ENCODE measurements at places on chromosomes 6 and 20.

DNA sequence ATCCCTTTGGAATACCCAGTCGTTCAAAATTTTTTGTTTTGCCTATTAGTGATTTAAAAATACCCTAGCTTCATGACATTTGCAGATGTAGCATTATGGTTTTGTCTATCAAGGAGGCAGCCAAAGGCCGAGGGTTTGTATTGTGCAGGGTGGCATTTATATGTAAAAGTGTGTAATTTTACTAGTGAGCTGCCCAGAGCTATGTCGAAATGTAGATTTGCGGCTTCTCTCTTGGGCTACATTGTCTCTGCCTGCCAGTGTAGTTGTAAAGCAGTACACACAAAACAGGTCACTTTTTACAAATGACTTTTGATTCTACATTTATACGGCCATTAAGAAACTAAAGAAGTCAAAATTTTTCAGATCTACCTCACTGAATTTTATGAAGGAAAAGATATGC is 87.7 kb downstream of the TSHZ2 start:
- no peak for DNase-seq

DNA sequence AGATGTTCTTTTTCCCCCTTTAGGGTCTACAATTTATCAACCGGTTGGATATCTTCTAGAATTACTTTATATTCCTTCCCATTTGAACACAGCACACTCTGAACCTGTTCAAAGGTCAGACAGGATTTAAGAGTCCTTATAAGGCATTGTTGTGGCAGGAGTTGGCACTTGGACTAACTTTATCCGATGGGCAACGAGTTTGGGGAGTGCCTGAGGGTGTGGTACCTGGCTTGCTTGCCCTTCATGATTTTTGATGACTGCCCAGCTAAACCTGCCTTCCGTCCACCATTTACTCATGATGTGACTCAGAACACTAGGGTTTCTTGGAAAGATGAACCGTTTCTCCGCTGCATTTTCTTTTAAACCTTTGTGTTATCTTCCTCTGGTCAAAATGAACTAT is 285.2 kb downstream of the FOXC1 start:
- DNase-seq, result no peak

DNA sequence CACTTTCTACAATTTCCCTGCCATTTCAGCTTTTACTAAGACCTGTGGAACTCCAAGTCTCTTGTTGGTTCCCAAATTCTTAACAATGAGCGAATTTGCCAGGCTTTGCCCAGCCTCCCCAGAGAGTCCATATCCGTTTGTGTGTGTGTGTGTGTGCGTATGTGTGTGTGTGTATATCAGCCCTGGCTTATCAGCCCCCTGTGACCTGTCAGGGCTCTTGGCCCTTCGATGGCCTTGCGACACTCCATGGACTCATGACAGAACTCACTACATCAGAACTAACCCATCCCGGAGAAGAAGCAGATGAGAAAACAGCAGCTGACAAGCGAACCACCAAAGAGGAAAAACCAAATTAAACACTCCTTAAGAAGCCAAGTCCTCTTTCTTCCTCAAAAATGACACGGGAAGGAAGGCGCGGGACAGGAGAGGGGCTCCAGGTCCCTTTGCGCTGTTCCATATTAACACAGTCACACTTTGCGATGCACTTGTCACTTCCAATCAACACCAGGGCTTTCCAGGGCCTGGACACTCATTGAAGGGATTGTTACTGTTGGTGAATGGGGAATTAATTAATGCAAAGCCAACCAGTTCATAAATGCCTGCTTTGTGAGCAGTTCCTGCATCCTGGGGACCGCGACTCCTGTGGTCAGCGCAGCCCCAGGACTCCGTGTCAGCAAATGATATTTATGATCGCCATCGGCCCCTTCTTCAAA is 524.0 kb downstream of the CD83 start:
- no peak for DNase-seq

DNA sequence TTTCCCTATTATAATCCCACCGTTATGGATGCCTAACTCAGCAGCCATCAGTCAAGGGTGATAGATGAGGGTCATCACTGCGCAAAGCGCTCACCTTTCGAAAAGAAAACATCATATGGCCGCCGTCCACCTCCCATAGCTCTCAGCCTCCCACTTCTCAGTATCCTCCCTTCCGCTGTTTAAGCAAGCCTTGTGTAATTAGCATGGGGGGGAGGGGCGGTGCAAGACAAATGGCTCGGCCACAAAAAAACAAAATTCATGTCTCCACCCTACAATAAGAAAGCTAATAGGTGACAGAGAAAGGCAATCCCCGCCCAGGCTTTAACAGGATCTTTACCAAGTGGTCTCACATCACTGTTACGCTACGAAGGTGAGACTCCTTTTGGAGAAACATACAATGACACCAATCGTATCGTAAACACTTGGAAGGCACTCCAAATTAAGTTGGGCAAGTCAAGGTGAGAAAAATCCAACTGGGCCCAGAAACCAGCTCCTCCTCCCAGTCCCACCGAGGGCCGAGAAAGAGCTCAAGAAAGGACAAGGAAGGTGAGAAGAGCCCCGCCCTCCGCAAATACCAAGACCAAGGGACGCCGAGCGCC is 645 bp downstream of the DDX39B start:
- peak; percentile 65 for DNase-seq

- no peak for DNase-seq
These were observed 155.2 kb downstream of the PACRG start for GRCh38 chr6:162882801-162883481.

GRCh38 chr6:6439778-6440177 is 119.3 kb upstream of the F13A1 start:
- DNase-seq, result no peak

GRCh38 chr6:25686856-25687255 is 34.8 kb downstream of the SCGN start:
- no peak for DNase-seq

DNA sequence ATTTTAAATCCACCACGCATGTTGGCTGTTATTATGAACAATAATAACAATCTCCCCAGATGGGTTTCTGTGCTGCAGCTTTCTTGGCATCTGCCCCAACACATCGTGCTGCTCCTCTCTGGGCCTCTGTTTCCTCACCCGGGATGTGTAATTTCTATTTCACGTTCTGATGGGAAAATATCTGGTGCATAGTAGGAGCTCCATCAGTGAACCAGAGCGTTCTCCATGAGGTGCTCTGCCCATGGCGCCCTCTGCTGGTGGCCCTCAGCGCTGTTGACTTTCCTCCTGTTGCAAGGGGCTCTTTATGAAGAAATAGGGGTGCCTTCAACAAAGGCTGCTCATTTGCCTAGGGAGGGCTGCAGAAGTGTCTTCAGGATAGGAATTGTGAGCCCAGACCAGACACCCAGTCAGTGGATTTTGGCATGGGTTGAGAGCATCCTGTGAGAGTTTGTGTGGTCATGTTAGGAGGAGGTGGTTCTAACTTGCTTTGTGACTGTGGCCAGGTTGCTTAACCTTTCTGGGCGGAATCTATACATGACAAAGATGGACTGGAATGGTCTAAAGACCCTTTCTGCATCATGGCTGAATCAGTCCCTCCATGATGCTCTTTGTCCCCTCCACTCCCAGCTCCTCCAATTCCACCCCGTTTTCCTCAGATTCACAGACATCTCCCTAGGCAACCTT is 8.1 kb downstream of the SCRT2 start:
- peak; percentile 22 for DNase-seq

DNA sequence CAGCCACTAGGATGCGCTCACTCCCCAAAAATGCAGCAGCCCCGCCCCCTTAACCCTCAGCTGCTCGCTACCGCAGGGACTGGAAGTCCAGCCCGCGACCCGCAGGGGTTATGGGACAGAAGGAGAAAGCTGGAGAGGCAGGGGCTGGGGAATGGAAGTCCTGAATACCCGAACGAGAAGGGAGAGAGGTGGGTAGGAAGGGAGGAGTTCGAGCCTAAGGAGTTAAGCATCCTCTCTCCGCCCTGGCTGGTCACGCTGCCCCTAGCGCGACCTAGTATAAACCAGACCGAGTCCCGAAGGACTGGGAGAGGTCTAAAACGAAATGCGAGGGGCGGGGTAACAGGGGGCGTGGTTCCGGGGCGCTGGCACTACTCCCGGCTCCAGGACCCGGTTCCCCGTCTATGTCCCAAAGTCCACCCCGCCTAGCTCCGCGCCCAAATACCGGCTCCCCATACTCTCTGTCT is 448 bp upstream of the DDAH2 start:
- peak; percentile 46 for DNase-seq

DNA sequence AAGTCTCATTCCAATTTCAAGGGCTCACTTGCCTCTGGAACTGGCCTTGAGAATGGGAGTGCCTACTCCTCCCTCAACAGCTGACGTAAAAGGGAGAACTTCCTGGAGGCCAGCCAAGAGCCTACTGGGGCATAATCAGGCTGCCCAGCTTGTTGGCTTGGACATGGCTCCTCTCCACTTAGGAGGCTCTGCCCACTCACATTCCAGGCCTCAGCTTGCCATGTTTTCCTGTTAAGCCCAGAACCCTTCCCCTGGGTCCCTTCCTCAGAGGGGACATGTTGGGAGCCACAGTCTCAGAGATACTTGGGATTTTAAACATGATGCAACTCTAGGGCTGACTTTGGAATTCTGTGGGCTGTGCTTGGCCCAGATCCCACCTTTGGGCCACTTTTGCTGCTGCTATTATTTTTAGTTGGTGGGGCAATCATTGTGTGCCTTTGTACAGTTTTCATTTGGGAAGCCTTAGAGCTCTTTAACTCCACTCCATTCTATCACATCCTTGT is 31.5 kb upstream of the ADTRP start:
- DNase-seq, result no peak

DNA sequence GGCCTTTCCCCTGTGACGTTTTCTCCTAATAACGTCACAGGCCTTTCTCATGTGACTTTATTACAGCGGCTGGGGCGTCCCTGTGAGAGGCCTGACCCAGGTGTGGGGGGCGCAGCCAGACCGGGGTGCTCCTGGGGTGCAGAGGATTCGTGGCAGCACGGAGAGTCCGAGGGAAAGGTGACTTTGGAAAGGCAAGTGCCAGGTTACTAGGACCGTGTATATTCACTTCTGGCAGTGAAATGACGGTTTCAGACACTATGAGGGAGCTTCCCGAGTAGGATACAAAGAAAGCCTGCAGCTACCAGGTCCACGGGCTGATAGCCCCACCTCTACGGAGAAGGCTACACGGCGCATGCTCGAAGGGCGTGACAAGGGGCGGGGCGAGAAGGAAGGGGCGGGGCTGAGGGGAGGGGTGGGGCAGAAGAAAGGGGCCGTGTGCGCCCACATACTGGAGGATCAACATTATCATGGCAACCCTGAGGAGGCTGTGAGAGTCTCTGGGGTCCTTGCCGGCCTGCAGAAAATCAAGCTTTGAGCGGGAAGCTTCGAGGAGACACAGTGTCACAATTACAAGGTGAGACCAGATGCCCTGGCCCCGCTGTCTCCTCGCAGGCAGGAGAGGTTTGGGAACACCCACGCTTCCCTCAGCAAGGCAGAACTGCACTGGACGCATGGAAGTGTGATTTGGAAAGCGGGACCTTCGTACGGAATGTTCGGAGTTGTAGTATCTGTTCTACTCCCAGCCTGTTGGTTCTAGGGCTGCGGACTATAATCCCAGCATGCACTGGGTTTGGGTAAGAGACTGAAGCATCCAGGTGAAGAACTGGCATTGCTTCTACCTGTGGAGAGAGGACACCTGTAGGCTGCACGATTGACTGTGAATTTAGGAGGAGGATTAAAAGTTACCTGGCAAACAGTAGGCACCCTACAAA is 54.4 kb upstream of the ZNF337 start:
- peak; percentile 38 for DNase-seq

DNA sequence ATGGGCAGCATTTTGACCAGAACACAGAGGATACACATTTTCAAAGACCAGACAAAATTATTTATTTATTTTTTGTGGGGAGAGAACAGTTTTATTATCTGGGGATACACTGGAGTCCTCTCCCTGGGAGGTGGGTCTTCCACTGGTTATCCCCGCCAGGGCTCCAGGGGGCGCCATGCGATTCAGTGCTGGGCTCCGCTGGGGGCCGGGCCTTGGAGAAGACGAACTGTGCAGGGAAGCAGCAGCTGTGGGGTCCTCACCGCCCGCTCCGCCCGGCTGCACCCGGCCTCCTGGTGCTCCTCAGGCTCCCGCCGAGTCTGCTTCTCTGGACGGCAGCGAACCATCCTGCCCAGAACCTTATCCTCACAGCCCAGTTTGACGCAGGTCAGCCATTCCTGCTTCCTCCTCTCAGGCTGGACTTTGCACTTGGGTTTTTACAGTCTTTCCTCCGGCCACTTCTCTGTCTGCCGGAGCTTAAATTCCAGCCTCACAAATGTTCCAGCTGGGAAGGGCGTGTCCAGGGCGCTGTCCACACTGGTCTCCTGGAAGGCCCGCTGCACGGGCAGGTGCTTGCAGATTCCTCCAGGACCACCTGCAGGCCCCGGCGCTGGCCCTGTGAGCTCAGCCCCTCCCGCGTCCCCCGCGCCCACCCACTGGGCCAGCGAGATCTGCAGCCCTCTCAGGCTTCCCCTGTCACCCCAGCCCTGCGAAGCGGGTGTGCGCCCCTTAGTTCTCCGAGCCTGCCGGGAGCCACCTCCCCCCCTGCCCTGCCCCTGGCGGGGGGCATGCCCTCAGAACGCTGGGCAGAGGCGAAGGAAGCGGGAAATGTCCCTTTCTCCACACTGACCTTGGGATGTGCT is 1830.0 kb upstream of the DEFB115 start:
- DNase-seq, result no peak

DNA sequence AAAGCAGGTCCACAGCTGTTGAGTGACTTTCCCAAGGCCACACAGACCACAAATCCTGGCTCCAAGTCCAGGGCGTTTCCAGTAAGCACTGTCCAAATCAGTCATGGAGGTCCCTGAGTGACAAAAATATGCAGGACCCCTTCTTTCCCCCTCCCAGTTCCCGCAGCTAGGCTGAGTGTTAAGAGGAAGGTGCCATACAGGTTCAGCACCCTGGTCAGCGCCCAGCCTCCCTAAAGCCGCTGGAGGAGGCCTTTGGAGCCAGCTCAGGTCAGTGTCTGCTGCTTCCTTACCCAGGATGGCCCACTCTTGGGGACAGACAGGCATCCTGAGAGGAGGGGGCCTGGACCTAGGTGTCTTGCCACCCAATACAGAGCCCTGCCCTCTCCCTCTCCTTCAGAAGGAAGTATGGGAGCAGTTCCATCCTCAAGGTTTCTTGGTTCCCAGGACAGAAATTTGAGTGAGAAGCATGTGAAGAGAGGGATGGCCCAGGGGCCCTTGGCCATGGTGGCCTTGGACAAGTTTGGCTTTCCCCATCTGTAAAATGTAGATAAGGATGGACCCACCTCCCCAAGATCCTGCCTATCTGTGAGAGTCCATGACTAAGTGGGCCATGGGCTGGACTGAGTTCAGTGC is 13.2 kb downstream of the TMEM74B start:
- peak; percentile 15 for DNase-seq

- no peak for DNase-seq
These were observed 12.1 kb upstream of the NDUFAF4 start for GRCh38 chr6:96909811-96910210.

GRCh38 chr20:19823216-19823615 is 65.2 kb downstream of the RIN2 start:
- no peak for DNase-seq

GRCh38 chr6:133756078-133756695 is 132.7 kb upstream of the TCF21 start:
- no peak for DNase-seq

- DNase-seq, result peak; percentile 17
These were observed 90.4 kb downstream of the CARMIL1 start for GRCh38 chr6:25369433-25370177.

Data from stimulated activated CD4-positive, alpha-beta T cell treated with anti-CD3 and anti-CD28 coated beads, Interleukin-12 subunit alpha, Interleukin-12 subunit beta, amount 100 ng/mL, for 24 hours (primary cell).